ENCODE measurements at places on chromosomes 13 and 19.

- DNase-seq: no peak
Observed at GRCh38 chr13:110915874-110916206, 971 bp upstream of the ANKRD10 start.

DNA sequence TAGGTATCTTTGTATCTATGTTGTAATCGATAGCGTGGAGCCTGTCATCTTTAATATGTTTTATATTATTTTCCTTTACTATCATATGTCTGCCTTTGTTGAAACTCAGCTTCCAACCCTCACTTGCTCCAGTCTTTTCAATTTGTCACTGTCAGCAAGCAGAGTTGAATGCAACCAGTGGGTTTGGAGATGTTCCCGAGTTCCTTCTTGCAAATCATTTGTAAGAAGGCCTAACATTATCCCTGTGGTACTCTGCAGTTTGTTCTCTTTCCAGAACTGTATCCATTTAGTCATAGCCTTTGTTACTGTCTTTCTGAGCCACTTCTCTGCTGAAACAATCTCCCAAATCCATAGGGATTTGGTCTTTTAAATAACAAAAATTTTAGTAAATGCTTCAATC is 41.8 kb downstream of the RNASEH2B start:
- DNase-seq: no peak

DNA sequence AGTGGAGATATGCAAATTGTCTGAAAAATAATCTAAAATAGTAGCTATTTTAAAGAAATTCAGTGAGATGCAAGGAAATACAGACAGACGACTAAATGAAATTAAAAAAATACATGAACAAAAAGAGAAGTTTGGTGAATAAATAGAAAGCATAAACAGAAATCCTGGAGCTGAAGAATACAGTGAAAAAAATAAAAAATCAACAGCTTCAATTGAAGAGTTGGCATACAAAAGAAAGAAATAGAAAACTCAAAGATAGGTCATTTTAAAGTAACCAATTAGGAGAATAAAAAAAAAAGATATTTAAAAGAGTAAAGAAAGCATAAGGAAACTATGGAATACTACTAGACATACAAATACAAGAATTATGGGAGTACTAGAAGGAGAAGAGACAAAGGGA is 2191.5 kb upstream of the PCDH20 start:
- no peak for DNase-seq

- DNase-seq: no peak
Observed at GRCh38 chr13:53447863-53448262, 419.2 kb downstream of the OLFM4 start.

- no peak for DNase-seq
Observed at GRCh38 chr13:73449252-73449651, 390.4 kb downstream of the KLF5 start.

GRCh38 chr19:13011653-13012389 is 16.5 kb downstream of the NFIX start:
- no peak for DNase-seq

DNA sequence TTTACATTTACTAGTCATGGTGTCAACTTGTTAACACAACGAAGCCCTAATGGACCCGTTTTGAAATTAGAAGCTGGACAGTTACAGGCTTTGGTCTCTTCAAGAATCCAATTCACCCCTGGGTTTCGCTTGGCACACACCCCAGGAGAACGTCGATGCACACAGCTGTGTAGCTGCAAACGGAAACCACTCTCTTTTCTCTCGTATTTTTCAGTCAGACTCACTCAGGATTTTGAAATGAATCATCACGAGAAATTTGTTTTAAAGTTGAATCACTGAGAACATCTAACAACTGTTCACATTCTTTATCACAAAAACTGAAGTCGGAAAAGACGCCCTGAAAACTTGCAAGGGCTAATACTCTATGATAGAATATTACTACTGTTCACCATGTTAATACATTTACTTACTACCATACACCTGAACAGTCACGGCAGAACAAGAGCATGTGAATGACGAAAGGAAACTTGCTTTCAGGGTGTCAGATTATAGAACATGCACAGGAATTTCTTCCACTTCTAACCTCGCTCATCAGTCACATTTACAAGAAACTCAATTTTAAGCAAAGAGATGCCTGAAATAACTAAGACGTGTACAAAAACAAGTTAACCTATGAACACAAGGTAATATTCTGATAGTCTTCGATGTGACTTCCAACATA is 4.7 kb downstream of the PNMA8A start:
- peak; percentile 38 for DNase-seq

DNA sequence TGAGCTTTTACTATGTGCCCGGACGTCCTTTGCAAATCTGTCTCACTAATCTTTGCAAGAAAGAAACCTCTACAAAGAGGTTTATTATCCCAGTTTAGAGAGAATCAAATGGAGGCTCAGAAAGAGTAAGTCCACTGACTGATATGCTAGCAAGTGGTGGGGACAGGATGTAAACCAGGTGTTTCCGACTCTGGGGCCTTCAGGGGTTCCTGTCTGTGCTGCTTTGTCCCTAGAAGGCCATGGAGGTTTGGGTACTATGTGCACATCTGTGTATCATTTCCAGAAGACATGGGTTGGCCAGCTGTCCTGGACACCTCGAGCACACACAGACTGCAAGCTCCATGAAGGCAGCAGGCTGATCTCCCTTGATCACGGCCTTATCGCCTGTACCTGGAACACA is 1.2 kb upstream of the KPTN start:
- DNase-seq: no peak

DNA sequence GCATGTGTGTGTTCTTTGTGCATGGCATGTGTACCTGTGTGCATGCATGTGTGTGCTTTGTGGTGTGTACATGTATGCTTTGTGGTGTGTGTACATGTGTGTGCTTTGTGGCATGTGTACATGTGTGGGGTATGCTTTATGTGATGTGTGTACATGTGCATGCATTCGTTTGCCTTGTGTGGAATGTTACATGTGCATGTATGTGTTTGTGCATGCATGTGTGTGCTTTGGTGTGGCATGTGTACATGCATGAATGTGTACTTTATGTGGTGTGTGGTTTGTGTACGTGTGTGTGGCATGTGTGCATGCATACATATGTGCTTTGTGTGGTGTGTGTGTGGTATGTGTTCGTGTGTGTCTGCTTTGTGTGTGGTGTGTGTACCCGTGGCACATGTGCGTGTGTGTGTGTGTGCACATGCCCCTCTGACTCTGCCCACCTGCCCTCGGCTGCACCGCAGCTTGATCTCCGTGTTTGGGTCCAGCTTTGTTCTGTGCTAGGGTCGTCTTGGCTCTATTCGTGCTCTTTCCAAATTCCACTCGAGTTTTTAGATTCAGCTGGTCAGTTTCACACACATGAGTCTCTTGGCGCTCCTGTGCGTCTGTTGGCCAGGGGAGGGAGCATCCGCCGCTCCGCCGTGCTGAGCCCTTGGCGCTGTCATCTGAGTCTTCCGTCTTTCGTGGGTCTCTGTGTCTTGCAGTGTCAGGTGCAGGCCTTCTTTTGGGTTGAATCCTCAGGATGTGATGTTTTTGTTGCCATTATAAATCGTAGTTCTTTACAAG is 46.5 kb upstream of the TFDP1 start:
- DNase-seq: no peak

DNA sequence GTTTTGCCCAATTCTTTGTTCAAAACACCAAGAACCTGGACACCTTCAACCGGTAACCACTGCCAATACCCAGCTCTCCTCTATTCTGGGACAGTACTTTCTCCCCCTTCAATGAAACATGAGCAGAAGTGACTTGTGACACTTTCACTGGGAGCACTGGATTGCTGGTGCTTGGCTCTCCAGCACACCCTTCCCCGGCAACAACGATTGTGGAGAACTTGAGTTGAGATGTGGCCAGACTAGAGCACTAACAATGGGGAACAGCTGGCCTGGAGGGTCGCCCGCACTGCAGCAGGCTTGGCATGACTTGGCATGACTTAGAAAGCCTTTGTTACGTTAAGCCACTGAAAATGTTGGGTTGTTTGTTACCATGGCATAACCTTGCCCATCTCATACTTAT is 7.5 kb upstream of the B3GLCT start:
- no peak for DNase-seq

DNA sequence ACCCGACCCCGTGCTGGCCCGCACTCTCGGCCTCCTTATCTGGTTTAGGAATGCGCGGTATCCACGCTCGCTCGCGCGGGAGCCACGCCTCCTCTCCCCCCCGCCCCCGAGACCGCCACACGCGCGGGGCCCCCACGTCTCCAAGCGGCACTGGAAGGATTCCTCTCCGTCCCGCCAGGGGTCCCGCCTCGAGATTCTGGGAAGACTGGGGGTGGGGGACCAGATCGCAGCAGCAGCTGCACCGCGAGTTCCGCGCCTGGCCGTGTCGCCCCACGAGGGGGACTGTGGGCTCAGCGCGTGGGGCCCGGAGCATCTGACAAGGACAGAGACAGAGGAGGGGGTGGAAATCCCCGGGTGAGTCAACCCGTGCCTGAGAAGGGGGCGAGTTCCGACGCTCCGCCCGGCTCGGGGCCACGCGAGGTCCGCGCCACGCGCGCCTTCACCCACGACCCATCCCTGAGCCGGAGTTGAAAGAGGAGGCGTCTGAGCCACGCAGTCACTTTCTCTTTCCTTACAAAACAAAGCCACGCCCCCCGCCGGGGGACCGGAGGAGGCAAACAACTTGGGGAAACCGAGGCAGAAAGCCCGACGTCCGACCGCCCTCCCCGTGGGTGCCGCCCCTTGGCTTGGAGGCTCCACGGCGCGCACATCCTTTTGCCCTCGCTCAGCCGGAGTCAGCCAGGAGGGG is 814 bp downstream of the S1PR2 start:
- peak; percentile 80 for DNase-seq

GRCh38 chr13:87147076-87147475 is 524.1 kb upstream of the SLITRK5 start:
- DNase-seq: no peak

GRCh38 chr13:110208116-110208515 is 98.8 kb downstream of the COL4A1 start:
- DNase-seq: no peak

DNA sequence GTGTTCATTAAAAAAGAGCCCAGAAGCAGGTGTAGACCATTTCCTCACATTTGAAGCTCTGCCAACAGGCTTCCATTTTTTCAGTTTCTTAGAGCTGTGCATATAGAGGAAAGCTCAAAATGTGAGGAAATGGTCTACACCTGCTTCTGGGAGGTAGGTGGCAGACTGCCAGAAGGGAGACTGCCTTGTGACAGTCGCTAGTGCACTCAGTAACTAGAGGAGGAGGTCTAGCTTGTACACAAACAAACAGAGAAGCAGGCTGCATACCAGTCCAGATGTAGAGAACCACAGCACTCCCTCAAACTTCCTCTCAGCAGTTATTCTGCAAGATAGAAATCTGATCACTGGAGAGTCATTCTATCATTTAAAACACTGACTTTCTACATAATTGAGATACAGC is 800.2 kb downstream of the EFNB2 start:
- no peak for DNase-seq

DNA sequence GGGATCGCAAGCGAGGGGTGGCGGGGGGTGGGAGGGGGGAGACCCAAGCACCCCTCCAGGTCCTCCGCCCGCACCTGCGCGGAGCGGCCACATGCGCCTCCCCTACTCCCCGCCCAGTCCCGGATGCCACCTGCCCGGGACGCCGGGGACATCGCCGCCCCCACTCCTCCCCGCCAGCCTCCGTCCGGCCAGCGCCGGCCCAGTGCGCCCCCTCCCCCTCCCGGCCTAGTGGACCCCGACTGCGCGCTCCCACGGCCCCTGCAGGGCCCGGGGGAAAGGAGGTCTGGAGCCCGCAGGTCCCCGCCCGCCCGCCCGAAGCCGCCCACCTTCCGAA is 263 bp downstream of the RHPN2 start:
- DNase-seq: no peak

DNA sequence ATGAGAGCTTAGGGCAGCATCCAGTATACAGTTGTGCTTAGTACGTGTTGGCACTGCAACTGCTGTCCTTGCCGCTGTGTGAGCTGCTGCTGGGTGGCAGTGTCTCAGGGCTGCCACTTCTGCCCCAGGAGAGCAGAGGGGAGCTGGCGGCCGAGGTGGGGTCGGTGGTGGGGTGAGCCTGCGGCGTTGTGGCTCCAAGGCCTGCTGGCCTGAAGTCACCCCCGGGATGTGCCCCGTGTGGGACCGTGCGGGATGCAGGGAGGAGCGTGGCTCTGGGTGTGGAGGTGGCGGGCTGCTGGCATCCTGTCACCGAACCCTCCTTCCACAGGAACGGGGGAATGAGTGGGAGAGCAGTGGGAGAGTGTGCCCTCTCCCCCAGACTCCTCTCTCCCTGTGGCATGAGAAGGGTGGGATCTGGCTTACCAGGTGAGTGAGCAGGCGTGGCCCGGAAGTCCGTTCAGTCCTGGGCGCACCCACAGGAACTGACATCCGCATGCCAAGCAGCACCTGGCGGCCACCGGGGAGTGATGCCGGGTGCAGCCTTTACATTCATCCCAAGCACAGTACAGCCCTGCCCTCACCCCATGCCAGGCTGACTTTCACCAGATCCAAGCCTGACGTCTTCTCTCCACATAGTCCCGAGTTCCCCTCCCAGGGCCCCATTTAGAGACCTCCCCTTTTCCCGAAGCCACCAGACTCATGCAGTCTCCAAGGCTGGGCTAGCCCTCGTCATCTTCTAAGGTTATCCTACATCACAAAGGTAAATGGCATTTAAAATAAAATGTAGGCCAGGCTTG is 26.6 kb downstream of the MCF2L start:
- no peak for DNase-seq

- DNase-seq: no peak
Observed at GRCh38 chr19:54465426-54466109, 2.0 kb upstream of the LENG9 start.

- no peak for DNase-seq
Observed at GRCh38 chr13:84362777-84363176, 480.5 kb upstream of the SLITRK1 start.

- DNase-seq: no peak
Observed at GRCh38 chr13:84607261-84608013, 725.2 kb upstream of the SLITRK1 start.

- no peak for DNase-seq
Observed at GRCh38 chr19:46620716-46621115, 4.2 kb downstream of the PTGIR start.

All from uterus (tissue), 4 donors.